ENCODE measurements at places on chromosomes 5 and 9.
A peak's percentile ranks its signal among the peaks of the same experiment; 100 is the strongest.

- DNase-seq, result no peak
Observed at GRCh38 chr5:142828797-142829535, 58.8 kb downstream of the ARHGAP26 start.

DNA sequence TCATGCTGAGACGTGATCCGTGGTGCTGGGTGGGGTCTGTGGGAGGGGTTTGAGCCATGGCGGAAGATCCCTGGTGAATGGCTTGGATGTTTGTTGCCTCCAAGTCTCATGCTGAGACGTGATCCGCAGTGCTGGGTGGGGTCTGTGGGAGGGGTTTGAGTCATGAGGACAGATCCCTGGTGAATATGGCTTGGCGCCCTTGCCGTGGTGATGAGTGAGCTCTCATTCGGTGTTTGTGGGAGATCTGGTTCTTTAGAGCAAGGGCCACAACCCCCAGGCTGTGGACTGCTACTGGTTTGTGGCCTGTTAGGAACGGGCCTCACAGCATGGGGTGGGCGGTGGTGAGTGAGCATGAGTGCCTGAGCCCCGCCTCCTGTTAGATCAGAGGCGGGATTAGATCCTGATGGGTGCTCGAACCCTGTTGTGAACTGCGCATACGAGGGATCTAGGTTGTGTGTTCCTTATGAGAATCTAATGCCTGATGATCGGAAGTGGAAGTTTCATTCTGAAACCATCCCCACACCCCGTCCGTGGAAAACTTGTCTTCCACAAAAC, 31.2 kb downstream of the NKD2 start:
- no peak for DNase-seq

- no peak for DNase-seq
Observed at GRCh38 chr5:43050384-43050783, 10.3 kb upstream of the ANXA2R start.

DNA sequence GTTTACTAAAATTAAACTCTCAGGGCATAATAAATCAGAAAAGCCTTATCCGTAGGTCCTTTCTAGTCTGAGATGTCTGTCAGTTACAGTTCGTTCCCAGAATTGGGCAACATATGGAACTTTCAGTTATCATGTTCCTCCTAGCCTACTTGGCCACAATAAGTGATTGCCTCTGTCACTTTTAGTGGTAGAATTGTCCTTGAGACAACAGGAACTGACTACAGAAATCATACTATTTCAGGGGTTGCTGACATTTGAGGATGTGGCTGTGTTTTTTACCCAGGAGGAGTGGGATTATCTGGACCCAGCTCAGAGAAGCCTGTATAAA, 956 bp downstream of the ZNF189 start:
- peak; percentile 42 for DNase-seq

GRCh38 chr5:168914491-168914890, 335.3 kb upstream of the PANK3 start:
- DNase-seq, result peak; percentile 3

DNA sequence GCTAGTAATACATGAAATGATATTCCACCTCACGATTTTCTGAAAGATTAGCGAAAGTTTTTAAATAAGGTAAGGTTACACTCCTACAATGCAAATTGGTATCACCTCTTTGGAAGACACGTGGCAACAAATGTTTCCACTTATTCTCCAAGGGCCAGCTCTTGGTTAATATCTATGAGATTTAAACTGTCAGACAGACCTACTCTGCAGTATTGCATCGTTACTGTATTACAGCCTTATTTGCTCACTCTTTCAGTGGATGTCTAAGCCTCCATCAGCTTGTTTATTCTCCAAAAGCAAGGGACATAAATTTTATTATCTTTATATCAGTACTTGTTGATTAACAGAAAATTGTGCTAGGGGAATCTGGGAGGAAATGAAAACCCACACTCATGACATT, 135.7 kb downstream of the MLLT3 start:
- no peak for DNase-seq

DNA sequence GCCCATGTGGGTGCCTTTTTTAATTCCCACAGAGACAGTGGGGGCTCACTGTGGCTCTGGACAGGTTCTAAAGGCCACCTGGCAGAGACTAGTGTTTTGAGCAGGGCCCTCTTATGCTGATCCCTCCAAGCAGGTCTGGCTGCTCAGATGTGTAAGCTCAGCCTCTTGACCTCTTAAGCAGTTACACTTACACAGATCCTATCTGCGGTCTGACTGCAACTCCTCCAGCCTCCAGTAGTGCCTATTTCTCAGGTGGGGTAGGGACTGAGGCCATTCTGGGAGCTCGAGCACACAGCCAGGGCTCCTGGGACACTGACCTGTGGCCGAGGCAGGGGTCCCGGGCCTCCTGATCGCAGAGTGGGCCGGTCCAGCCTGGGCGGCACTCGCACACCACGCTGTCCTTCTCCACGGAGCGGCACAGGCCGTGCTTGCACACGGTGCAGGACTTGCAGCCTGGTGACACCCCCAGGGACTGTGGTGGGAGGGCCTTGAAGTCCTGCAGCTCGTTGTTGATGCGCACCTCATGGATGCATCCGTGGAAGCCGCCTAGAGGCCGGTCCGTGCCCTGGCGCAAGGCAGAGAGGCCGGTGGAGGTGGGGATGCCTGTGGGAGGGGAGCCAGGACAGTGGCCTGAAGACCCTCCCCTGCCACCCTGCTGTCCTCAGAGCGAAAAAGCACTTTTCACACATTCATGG, 91.9 kb upstream of the PANK3 start:
- no peak for DNase-seq

DNA sequence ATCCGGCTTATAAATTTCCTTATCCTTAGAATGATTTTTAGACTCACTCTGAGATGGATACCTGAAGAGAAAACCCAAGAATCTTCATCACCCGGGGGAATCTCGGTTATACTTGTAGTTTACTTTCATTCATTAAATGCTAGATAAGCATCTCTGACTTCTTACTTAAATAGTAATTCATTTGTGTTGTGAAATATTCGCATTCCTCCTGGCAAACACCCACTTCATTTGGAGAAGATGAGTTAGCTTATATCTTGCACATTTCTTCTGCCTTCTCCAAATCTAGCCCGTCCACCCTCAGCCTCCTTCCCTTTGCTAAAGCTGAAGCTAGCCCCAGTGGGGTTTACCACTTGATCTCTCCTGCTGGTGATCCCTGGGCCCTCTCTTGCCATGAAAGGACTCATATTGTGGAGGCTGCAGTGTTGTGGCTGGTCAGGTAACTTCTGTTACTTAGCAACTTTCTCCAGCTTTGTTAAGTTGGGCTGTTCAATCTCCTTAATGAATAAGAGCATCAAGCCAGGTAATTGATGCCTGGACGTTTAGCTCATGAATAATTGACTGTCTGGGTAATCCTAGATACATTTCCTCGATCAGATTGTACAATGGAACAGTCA, 11.3 kb upstream of the POU4F3 start:
- DNase-seq, result no peak

DNA sequence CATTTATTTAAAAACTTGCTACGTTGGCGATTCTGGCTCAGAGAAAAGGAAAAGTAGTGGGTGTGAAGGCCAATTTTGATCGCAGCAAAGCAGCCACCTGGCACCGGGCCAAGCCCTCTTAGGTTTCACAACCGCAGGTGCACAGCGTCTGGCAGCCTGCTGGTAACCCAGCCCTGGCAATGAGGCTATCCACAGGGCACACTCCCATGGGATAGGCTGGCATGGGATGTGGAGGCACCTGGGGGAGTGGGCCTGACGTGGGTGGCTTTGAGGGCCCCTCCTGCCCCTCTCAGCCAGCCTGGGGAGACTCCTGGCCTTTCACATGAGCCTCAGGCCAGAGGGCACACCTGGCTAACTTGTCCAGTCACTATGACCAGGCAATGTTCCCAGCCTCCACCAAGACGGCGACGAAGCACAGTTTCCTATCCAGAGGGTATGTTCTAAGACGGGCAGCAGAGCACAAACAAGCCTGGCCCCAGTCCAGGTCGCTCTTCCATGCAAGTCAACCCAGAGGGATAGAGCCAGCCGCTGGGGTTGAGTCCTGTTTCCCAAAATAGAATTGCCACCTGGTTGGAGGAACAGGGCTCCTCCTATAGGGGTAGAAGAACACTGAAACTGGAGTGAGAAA, 19.0 kb downstream of the CMBL start:
- peak; percentile 75 for DNase-seq

- DNase-seq, result no peak
Observed at GRCh38 chr9:12889402-12890106, 114.7 kb downstream of the LURAP1L start.

- peak; percentile 81 for DNase-seq
Observed at GRCh38 chr9:124894741-124895170, 32.8 kb downstream of the ARPC5L start.

DNA sequence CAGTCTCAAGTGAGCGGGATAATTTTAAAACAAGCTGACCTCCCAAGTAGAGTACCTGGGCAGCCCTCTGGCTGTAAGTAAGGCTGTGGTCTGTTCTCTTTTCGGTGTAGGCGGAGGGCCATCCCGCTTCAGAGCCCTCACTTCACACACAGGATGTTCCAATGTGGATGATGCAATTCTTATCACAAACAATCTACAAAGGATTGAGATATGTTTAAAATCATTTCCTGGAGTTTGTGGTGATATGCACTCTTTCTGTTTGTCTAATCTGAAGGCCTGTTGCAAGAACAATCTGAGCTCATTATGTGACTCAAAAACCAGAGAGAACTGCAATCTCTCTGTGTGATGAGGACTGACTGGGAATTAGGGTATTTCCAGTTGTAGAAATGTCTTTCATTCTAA, 42.5 kb downstream of the ITGA2 start:
- DNase-seq, result peak; percentile 77

DNA sequence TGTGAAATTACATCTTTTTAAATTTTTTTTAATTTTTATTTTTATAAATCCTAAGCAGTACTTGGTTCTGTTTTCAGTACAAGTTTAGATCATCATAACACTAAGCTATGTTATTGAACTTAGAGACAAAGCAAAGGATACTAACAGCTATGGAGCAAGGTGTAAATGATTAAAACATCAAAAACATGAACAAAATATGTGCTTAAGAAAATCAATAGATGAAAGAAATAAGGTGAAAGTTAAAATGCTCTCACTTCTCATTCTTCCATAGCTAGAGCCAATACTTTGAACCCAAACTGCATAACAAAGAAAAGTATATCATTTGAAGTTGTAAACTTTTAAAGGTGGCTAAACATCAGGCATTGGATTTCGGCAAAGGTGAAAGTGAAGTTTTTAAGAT, 292.3 kb upstream of the PUM3 start:
- DNase-seq, result no peak

DNA sequence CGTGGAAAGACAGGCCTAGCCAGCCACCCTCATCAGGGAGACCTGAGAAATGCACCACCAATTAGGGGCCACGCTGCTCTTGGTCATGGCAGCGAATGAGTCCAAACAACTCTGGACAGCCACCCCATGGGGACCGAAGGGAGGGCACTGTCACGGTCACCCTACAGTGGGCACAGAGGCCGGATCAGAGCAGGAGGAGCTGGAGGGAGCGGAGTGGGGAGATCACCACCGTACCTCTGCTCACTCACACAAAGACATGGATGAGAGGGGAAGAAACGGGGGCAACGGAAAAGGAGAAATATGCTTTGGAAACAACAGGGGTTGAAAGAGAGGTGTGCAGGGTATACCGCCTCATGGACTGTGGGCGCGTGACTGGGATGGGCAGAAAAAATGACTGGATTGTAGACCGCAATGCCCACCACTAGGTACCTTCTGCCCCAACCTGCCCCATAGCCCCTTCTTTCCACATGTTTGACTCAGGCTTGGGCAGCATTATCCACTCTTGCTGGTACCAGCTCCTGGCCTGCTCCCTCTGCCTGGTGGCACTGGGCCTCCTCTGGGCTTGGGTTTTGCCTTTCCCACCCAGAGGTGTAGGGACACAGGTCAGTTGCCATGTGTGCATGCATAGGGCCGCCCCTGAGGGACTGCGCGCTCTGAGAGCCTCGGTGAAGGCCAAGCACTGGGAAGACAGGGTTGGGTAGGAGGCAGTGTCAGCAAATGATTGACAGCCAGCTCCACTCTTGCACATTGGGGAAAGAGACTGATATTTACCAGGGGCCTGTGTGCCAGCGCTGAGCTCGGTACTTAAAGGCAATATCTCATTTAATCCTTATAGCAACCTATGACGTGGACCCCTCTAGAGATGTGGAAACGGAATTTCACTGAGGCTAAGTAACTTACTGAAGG, 76.6 kb downstream of the CRB2 start:
- DNase-seq, result no peak

DNA sequence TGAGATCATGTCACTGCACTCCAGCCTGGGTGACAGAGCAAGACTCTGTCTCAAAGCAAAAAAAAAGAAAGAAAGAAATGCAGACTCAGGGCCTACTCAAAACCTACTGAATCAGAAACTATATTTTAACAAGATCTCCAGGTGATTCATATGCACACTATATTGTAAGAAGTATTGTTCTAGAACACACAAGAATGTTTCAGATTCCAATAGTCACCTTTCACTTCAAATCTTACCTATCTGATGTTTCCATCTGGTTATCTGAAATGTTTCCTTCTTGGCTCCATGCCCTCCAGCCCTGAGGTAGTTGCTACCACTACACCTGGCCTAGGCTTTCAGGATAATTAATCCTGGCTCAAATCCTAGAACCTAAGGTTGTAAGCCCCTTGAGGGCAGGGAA, 36.8 kb upstream of the SNX2 start:
- DNase-seq, result no peak

- DNase-seq, result no peak
Observed at GRCh38 chr9:90394871-90395270, 247.8 kb downstream of the DIRAS2 start.

GRCh38 chr5:159017786-159018185, 81.9 kb downstream of the EBF1 start:
- DNase-seq, result peak; percentile 73

DNA sequence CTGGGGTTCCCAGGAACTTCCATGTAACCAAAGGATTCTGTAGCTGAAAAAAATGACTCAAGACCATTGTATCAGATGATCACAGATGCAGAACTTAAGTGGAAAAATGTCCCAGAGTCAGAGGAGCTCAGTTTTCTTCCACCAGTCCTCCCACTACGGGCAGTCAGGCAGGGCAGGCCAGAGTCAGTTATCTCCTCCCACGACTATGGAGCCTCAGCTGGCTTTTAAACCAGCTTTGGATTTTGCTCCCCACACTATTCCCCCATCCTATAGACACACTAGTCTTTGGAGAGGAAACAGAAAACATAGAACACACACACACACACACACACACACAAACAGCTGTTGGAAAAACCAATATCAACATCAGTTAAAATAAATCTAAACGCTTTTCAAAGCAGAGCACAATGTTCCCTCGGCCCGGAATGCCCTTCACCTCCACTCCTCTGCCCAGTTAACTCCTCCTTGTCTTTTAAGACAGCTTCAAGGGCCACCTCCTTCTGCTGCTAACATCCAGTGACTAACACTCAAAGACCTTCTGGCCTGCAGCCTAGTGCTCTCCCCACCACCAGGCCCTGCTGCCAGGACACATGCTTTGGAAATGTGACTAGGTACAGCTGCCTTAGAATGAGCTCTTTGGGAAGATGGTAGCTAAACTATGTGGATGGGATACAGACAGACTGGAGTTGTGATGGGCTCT, 56.8 kb downstream of the NIPAL4 start:
- DNase-seq, result no peak

- no peak for DNase-seq
Observed at GRCh38 chr5:9440517-9440916, 105.4 kb downstream of the SEMA5A start.

- DNase-seq, result no peak
Observed at GRCh38 chr9:14857449-14858305, 52.6 kb downstream of the FREM1 start.
